ENCODE measurements at places on chromosomes 4 and X.

DNA sequence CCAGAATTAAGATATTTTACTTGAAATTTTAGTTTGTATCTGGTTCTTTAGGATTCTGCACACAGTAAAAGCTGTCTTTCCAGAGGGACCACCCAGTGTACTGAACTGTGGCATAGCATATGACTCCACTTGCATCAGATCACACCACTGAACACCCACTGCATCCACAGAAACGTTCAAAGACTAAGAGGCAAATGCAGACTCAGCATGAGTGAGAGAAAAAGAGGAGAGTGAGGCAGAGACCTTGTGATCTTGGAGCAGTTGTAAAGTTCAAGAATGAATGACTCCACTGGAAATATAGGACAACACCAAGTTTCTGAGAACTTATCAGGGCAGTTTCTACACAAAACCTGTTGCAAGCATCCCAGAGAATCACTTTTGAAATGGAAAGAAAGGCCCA lies 20.8 kb downstream of the PRDM5 start:
- no peak for DNase-seq

DNA sequence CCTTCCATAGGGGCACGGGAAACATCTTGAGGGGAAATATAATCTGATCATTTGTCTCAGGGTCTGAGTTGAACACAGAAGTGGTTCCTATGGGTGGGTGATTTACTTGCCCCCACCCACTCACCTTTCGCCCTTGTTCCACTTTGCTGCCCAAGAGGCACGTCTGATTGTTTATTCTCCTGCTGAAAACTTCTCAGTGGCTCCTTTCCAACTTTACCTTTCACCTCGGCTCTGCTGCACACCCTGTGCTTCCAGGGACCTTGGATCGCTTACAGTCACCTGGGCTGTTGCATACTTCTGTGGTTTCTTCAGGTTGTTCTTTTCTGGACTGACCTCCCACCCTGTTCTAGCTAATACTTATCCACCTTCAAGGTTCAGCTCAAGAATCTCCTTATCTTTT lies 213.4 kb upstream of the JADE1 start:
- no peak for DNase-seq

DNA sequence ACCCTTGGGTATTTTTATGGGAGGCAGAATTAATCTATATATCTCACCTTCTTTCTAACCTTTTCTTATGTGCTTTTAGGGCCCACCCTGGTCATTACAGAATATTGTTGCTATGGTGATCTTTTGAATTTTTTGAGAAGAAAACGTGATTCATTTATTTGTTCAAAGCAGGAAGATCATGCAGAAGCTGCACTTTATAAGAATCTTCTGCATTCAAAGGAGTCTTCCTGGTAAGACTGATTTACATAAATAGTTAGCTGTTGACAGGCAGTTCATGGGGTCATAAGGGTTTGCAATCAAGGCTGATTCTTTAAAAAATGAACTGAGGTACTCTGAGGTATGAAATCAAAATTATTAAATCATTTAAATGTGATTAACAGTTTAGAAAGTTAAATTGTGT lies 71.5 kb downstream of the KIT start:
- DNase-seq: no peak

GRCh38 chr4:55340266-55340665 lies 5.8 kb upstream of the SRD5A3 start:
- DNase-seq: no peak

GRCh38 chr4:110107866-110108265 lies 90.5 kb downstream of the ELOVL6 start:
- DNase-seq: no peak

- no peak for DNase-seq
Measured at GRCh38 chr4:121818215-121818614, 5.5 kb downstream of the CCNA2 start.

DNA sequence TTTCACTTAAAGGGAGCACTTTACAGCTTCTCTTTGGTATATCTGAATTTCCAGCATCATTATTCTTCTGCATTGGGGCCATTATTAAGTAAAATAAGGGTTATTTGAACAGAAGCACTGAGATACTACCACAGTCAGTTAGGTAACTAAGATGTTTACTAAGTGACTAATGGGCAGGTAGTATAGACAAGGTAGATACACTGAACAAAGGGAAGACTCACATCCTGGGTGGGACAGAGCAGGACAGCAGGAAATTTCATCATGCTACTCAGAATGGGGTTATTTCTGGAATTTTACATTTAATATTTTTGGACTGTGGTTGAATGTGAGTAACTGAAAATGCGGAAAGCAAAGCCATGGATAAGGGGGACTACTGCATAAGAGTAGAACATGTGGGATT lies 316.0 kb downstream of the CCSER1 start:
- DNase-seq: no peak

DNA sequence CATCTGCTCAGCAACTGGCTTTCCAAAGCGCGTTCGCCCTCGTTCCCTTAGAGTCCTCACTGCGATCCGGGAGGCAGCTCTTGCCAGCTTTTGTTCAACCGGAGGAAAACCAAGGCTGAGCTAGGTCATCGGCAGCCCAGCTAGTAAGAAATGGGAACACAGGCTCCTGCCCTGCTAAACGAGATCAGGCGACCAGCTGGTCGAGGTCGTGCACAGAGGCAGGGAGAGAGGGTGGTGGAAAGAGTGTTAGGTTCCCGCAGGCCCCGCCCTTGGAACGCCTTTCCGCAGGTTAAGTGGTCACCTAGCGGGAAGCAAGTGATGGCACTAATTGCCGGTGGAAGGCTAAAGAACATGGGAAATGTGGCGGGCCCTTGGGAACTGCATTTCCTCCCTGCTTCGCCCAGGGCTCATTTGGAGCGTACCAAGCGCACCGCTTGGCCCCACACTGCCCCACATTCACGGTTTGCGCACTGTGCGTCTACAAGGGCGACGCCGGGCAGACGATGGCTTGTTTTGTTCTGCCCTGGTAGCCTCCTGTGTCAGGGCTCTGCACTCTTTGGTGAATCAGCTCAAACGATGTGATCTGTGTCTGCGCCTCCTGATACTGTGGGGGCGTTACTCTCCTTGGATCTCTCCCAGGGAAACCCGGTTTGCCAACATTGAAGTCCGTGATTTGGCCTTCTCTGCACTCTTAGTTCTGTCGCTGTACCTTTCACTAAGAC lies 7.2 kb upstream of the PRDM8 start:
- no peak for DNase-seq

- DNase-seq: no peak
Measured at GRCh38 chr4:160826339-160826679, 1337.5 kb downstream of the FSTL5 start.

DNA sequence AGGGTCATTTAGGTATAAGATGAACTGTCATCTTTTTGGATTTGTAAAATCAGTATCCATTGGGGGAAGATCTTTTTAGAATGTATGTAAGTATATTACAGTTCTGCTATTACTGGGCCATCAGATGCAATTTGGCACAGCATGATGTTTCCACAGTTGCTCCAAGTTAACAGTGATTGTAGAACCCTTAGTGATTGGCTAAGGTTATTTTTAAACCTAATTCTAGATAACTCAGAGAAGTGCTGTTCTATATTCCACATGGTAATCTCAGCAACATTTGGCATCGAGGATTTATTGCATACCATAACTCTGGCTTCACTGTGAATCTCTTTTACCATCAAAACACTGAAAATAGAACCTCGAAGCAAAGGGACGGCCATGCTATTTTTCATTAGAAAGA lies 215.7 kb upstream of the HAND2 start:
- no peak for DNase-seq

DNA sequence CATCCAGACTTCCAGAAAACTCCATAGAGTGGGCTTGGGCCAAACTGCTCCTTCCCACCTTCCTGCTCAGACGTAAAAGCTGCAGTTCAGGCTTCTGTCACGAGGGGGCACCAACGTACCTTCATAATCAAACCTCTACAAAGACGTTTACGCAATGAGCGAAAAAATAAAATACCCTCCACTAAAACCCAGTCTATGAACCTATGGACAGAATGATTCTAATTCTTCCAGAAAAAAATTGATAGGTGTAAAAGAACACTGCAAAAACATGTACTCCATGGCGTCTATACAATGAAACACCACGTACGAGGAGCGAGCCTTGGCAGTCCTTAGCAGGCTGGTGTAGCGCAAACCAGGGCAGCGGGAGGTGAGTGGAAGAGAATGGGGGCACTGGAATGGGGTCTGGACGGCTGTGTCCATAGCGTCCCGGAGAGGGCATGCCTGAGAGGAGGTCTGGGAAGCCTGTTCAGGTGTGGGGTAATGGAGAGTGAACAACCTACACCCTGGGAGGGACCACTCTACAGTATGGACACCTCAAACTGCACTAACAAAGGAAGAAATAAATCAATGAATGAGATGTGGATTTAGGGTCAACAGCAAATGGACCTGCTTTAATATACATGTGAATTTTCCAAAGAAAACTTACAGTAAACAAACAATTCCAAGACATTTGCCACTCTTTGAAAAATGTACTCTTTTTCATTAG lies 14.4 kb upstream of the RAB40A start:
- DNase-seq: peak; percentile 64

GRCh38 chr4:178349601-178350000 lies 907.4 kb upstream of the AGA start:
- no peak for DNase-seq

DNA sequence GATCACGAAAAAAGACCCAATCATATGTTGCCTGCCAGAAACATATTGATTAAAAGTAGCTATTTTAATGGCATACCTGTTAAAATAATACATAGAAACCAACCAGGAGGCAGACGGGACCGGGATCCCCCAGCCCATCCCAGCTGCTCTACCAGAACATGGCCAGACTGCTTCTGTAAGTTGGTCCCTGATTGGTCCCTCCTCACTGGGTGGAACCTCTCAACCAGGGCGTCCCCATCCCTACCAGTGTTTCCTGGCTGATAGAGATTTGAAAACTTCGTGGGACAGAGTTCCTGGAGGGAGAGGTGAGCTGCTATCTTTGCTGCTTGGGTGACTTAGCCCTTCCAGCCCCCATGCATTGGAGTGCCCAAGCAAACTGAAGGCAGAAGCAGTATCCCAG lies 256.2 kb downstream of the TRAM1L1 start:
- DNase-seq: no peak

DNA sequence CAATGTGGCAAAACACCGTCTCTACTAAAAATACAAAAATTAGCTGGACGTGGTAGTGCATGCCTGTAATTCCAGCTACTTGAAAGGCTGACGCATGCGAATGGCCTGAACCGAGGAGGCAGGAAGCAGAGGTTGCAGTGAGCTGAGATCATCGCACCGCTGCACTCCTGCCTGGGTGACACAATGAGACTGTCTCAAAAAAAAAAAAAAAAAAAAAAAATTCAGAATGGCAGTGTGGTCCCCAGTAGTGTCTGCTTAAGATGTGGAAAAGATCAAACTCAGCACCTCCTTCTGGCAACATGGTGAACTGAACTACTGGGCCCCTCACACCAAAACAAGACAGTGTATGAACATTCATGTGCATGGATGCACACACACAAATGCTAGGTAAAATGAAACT lies 32.2 kb downstream of the SMS start:
- DNase-seq: no peak

DNA sequence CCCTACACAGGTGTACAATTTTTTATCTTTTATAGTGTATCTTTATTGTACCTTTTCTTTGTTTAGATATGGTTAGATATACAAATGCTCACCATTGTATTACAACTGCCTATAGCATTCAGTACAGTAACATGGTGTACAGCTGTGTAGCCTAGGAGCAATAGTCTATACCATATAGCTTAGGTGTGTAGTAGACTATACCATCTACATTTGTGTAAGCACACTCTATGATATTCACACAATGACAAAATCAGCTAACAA lies 80.3 kb downstream of the FAM13A start:
- no peak for DNase-seq

GRCh38 chrX:39762266-39762841 lies 335.4 kb downstream of the BCOR start:
- no peak for DNase-seq

DNA sequence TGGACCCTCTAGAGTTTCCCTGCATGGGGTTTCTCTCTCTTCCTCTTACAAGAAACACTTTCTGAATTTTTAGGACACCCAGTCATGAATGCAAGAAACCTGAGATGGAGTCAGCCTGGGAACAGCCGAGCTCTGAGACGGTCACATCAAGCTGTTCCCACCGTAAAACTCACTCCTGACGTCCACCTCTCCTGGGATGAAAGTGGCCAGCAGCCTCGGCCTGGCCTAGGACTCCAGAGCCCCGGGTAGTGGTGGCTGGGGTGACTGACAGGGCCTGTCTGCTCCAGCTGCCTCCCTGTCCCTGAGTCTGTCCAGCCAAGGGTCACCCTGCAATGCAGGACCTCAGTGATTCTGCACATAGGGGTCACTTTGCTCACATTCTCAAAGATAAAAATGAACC lies 217.8 kb downstream of the SHOX start:
- DNase-seq: no peak

DNA sequence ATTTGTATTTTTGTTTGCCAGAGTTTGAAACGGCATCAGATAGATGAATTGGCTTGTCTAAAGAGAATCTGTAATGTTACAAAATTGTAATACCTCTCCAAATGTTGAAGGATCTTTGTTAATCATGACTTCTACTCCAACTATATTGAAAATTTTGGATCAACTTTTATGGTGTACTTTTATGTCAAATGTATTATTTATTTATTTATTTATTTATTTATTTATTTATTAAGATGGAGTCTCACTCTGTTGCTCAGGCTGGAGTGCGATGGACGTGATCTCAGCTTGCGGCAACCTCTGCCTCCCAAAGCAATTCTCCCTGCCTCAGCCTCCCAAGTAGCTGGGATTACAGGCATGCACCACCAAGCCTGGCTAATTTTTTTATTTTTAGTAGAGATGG lies 36.0 kb downstream of the RPA4 start:
- no peak for DNase-seq

DNA sequence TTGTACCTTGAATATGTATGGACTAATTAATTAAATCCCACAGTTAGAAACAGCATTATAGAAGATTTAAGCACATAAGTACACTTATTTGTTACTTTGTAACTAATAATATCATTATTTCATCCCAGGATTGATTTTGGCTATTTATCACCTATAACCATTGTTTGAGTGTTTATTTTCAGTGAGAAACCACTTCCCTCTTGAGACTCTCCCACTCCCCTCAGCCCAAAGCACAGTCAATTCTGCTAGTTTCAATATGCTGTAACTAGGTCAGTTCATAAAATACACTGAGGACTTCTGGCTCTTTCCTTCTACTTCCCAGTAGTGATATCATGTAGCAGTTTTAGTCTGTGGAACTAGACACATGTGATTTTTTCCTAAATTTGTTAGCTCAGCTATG lies 16.3 kb downstream of the OFD1 start:
- no peak for DNase-seq

DNA sequence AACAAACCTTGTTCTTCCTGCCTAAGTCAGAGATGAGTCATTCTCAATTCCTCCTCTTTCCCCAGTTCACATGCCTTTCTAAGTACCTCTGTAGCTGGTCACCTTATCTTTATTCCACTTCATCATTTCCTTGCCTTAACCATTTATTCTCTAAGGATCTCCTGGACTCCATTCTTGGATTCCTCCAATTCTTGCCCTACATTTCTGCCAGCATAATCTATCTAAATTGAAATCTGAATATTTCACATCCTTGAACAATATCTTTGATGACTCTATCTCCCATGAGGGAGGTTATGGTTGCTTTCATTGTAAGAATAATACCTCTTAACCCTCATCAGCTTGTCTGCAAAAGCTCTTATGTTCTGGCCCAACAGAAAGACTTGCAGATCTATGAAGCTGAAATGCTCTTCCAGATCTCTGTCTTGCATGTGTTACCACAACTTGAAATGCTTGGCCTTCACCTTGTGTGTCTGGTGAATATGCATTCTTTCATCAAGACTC lies 28.6 kb upstream of the PDE5A start:
- no peak for DNase-seq
